ENCODE measurements at places on chromosomes 16 and 17. TPM values are rescaled to one million over a fixed set of nuclear protein-coding genes. Genes with fewer than 3 reads are reported as not detected.

ENO3 gene
- total RNA-seq, result 12.1 TPM

LITAFD gene
- total RNA-seq, result not detected

GRCh38 chr17:81339534-81340296 is 44.6 kb upstream of the SLC38A10 start:
- peak; percentile 87 for DNase-seq

- DNase-seq, result no peak
Measured at GRCh38 chr17:72775919-72776318, 316.6 kb downstream of the SLC39A11 start.

DNA sequence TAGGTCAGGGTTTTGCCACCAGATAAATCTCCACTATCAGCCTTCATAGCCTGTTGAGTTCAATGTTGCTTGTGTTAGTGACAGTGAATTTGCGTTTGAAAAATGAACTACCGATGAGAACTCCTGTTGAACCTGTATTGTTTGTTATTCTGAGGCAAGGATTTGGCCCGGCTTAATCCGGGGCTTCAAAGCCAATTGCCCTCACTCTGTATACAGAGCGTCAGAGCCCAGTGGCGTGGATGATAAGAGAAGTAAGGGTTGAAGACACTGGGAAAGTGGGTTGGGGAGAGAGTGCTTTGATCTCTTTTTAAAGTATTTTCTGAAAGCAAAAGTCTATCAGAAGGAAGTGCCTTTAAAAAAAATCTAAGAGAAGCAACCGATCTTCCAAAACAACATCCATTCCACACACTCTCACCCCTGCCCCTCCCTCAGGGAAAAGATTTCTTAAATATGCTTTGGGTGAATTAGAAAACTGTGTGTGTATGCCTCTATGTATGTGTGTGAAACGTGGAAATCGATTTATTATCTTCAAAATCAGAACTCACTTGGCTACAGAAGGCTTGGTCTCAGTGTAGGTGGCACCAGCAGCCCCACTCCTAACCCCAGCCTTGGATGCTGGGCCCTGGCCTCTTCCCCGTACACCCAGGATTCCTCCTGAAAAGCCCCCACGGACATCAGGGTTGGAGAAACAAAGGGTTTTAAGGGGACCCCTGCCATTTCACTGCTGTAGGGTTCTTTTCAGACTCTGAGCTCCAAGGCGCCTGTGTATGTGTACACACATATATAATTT is 8.8 kb downstream of the TBX4 start:
- no peak for DNase-seq

- DNase-seq, result peak; percentile 73
Measured at GRCh38 chr16:85330694-85331188, 218.5 kb upstream of the CIBAR2 start.
